Activated naive CD4-positive, alpha-beta T cell treated with anti-CD3 and anti-CD28 coated beads, Interleukin-2, amount 50 U/mL, for 72 hours (primary cell): ENCODE measurements at places on chromosomes 3 and 15. TPM values are rescaled to one million over a fixed set of nuclear protein-coding genes. Genes with fewer than 3 reads are reported as not detected.

DNA sequence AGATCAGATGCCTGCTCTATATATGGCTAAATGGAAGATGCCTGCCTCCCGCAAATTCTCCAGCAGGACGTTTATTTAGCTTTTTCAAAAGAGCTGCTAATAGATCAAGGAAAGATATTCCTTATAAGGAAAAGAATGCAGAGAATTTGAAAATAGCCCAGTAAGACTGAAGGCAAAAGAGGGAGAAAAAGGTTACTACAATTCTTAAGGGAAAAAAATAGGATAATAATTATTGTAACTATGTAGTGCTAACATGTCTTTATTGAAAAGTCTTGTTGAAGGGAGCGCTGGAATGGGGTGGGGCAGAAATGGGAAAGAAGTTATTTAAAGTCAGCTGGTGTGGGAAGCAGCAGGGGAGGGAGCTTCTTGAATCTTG is 2.9 kb downstream of the TPM1 start:
- no peak for DNase-seq

GRCh38 chr3:194573680-194574437 is 59.4 kb downstream of the TMEM44 start:
- DNase-seq = peak; percentile 31

- no peak for DNase-seq
These were observed 17.5 kb downstream of the CIDEC start for GRCh38 chr3:9862391-9863057.

DNA sequence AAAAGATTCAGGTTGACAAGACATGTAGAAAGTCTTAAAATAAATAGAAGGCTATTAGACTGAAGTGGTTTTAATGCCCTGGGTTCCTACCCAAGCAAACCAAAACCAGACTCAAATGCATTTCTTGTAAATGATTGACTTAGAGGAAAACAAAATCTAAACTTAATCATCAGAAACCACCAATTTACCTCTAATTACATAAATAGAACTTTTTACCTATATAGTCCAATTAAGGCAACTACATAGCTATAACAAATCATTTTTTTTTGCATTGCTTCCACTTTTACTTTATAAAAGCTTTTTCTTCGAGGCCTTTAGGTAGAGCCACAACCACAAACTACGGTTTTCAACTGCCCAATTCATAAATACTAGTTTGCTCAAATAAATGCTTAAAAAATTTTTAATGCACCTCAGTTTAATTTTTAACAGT is 231.3 kb upstream of the ARHGEF26 start:
- DNase-seq = no peak

DNA sequence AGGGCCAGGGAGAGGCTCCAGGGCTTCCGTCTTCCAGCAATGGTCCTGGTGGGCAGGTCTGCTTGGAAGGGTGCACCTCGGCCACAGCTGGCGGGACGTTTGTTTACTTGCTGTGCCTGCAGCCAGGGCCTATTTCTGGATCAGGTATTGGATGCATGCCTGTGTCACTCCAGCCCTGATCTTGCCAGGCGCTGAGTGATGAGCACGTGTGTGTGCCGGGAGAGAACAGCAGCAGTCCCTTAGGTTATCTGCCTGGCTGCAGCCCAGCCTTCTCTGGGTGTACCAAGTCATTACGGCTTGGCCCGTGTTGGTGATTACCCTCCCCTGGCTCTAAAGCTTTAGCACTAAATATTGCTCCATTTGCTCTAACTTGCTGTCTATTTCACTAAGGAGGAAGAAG is 14.9 kb downstream of the CCDC32 start:
- no peak for DNase-seq

DNA sequence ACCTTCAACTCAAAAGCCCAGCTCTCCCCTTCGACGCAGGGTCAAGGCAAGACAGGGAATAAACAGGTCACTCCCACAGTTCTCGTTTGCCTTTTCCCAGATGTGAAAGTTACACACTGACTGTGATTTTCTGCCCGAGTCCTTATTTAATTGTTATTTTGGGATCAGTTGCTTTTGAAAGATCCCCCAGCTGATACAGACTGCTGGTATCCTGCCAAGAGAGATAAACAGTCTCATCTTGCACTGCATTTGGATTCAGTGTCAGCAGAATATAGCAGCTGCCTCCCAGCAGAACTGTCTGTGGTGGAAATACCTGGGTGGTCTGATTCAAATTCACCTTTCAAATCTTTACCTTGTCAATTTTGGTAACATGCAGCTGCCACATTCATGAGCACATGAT is 56.0 kb upstream of the FAM3D start:
- DNase-seq = no peak

- no peak for DNase-seq
These were observed 387 bp upstream of the VPS33B start for GRCh38 chr15:91022832-91023129.

DNA sequence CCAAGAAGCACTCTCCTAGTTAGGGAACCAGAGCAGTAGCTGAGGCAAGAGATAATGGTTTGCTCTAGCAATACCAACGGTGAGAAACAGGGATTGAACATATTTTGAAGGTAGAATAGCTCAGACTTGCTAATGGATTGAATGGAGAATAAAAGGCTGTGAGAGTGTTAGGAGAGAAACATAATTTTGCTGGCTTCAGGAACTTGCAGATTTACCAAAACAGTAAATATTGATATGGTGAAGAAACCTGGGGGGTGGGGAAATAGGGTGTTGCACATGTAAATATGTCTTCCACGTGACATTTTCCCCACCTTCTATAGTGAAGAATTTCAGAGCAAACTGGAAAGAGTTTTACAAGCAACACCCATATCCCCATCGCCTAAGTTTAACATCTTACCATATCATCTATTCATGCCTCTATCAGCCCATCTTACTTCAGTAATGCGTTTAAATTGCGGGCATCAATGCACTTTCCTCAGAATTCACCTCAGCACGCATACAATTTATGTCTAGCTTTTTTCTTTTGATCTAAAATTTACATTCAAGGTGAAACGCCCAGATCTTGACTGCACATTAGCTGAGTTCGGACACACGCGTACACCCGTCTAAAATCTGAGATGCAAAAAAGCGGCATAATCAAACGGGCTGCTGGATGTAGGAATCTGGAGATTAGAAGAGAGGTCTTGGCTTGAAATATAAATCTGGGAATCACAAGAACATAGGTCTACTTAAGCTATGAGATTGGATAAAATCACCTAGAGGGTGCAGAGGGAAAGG is 891 bp upstream of the NR1D2 start:
- no peak for DNase-seq

DNA sequence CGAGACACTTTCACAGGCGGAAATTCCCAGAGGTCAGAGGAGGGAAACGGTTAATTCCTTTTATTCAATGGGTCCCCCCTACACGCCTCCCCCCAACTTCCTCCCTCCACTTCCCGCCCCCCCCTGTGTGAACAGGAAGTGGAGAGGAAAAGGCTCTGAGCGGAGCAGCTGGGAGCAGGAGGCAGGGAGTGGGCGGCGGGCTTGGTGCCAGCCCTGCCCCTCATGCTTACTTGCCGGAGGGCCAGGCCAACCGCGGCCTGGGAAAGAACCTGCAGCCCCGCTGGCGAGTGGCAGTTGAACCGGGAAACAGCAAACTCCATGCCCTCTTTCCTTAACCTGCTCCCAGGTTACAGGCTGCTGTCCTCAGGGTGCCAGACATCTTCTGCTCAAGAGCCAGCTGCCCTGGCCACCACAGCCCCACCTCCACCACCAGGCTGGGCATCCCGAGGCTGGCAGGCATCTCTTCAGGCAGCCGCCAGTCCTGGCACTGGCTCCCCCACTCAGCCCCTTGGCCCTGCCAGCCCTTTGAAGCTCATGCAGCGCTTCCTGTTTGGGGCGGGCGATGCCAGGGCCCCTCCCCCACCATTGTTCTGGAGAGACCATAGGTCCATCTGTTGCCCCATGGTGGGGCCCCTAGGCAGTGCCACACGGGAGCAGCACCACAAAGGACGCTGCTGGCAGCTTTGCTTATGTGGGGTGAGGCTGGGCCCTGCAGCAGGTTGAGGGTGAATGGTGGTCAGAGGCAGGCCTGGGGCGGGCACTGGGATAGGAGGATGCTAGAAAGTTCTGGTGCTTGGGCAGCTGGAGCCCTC is 12.9 kb downstream of the VPS18 start:
- DNase-seq = peak; percentile 53

DNA sequence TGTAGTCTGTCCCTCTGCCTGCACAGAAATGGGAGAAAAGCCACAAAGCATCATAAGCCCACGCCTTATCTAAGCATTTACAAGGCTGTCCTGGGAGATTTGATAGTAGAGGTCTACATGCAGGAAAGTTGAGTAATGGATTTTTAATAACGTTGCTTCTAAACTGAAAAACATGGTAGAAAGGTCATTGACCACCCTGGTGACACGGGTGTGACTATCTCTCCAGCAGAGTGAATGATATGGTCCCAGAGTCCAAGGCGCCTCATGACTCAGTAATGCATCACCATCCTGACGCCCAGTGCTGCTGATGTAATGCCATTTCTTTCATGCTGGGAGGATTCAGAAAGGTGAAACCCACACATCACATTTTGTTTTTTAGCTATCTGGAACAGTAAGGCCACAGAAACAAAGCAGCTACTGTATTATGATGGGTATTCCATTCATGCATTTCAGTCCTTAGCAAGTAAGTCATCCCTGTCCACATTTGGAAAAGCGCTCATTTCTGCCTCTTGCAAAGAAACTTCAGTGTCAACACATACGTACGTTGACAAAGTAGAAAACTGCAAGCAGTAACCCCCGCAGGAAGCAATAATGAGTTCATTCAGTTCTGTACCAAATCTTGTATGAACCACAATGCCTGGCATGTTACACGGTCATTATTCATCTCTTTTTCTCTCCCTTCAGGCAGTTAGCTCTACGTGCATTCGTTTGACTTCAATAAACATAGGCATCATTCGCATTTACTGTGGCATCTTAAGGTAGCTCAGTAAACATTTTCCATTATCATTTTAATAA is 483.5 kb downstream of the GABRG3 start:
- no peak for DNase-seq

- DNase-seq = no peak
These were observed 252.5 kb downstream of the CDIN1 start for GRCh38 chr15:36831904-36832287.

GRCh38 chr3:136211547-136211946 is 15.4 kb upstream of the MSL2 start:
- no peak for DNase-seq

DNA sequence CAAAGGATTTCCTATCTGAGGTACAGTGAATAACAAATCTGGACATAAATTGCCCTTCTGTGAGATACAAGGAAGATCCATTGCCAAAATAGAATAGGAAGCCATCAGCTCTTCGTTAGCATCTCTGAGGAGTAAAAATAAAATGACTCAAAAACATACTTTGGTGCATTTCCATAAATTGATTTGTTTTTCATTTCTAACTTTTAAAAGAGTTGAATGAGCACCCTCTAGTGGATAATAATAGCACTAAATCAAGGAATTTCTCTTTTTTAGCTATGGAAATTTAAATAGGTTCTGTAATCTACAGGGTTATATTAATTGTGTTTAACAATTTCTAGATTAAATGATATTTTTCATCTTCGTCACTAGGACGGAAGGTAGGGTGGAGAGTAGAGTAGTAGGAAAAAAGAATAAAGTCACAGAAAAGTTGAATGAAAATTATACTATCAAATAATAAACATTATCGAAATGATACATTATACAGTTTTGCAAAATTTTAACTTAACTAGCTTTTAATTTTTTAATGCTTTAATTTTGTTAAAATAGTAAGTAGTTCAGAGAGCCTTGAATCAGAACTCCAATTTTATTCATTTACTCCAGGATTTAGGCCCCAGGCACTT is 6.4 kb downstream of the NSUN3 start:
- no peak for DNase-seq

DNA sequence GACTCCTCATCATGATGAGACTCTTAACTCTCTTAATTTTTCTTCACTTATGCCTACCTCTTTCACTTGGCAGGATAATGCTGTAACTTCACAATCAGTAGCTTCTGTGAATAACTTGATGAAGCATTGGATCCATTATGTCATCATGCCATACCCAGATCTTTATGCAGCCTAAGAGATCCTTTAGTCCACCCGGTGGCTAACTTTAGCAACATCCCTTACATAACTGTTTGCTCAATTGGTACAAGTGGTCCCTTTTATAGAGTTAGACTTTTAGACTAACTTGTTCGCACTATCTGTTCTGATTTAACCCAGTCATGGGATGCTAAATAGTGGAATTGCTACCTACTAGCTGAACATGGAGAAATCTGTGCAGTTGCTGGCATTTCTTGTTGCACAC is 184.5 kb downstream of the USP13 start:
- DNase-seq = no peak

- no peak for DNase-seq
These were observed 373.4 kb downstream of the OCA2 start for GRCh38 chr15:27725731-27726130.

GRCh38 chr3:100525753-100526612 is 33.6 kb downstream of the TMEM45A start:
- DNase-seq = no peak

- no peak for DNase-seq
These were observed 35.6 kb upstream of the MTHFS start for GRCh38 chr15:79932447-79932846.

- no peak for DNase-seq
These were observed 170.3 kb downstream of the NSMCE3 start for GRCh38 chr15:29099131-29099880.

DNA sequence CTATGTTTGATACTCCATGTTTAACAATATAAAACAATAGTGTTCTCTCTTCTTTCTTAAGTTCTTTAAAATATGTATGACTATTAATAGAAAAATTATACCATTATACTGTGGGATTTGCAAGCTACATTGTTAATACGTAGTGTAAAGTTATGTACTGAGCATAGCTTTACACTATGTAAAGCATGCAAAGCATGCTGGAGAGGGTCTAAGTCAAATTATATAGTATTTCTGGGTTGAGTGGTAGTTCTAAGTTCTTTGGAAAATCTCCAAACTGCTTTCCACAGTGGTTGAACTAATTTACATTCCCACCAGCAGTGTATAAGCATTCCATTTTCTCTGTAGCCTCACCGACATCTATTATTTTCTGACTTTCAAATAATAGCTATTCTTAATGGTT is 253.0 kb downstream of the RAP2B start:
- no peak for DNase-seq

- DNase-seq = no peak
These were observed 586 bp upstream of the LSMEM2 start for GRCh38 chr3:50278123-50278879.

DNA sequence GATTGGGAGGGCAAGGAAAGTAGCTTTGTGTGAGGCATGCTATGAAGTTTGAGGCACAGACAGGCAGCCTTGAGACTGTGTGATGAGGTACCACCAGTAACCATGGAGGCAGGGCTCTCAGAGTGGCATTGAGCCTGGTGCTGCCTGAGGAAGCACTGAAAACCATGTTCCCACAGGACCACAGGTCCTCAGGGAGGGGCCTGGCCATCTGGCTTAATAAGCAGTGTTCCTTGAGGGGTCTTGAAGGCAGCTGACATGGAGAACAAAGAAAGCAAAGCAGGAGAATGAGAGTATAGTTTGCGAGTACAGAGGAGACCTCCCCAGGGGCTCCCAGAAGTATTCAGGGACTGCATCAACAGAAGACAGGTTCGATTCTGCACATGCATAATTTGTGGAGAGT is 346.6 kb downstream of the EPHB1 start:
- no peak for DNase-seq

The TIMP4 gene
- total RNA-seq = not detected

The ITGA11 gene
- 0.27 TPM for total RNA-seq

The VIPR1 gene
- total RNA-seq = 7.0 TPM

The RETNLB gene
- not detected for total RNA-seq

The SLC2A2 gene
- total RNA-seq = not detected

The MCCC1 gene
- total RNA-seq = 27.2 TPM

The USP4 gene
- 76.0 TPM for total RNA-seq

The KIF23 gene
- 120 TPM for total RNA-seq

The CD80 gene
- total RNA-seq = 0.80 TPM

The GOLGA8J gene
- total RNA-seq = not detected

The ACTC1 gene
- total RNA-seq = not detected

The LRRC15 gene
- not detected for total RNA-seq

The CP gene
- not detected for total RNA-seq

The C3orf70 gene
- not detected for total RNA-seq

The CSNK1G1 gene
- 26.6 TPM for total RNA-seq
